ENCODE measurements at places on chromosomes 7 and 10.

- DNase-seq: no peak
Measured at GRCh38 chr10:59781511-59781910, 28.3 kb upstream of the MRLN start.

GRCh38 chr7:115116773-115117715 lies 195.2 kb downstream of the MDFIC start:
- no peak for DNase-seq

- no peak for DNase-seq
Measured at GRCh38 chr7:69778138-69778537, 179.9 kb downstream of the AUTS2 start.

DNA sequence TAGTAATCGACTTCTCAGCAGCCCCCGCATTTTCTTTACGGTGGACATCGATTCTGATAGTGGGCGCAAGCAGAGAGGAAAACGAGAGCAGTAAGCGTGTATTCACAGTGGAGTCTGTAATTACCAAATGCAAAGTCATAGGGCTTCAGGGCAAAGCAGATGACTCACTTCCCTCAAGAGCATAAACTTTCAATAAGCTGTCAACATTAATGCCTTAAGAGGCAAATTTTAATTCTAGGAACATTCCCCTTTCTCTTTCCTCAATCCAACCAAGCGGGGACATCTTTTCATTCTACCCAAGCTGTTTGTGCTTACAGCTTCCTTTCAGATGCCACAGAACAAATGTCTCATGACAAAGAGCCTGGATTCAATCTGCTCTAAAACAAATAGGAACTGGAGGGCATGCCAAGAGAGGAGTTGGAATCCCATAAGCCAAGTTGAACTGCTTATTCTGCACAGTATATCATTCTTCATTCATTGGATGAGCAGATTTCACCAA lies 48.6 kb downstream of the MALSU1 start:
- DNase-seq: no peak

DNA sequence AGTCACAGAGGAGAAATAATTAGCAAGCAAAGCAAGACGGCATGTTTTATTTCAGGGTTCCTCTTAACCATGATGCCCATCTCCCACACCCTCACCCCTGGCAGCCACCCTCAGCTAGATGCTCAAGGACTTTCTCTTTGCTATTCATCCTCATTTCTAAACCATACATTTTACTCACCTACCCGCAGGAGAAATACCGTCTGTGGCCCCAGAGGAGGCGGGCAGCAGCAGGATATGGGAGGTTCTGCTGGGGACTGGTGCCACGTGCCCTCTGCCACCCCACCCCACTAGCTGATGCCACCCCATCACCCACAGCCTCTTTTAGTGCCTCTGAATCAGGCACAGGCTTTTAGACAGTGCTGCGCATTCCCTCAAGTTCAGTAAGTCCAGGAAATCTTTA lies 168.7 kb upstream of the ITGB1 start:
- no peak for DNase-seq

DNA sequence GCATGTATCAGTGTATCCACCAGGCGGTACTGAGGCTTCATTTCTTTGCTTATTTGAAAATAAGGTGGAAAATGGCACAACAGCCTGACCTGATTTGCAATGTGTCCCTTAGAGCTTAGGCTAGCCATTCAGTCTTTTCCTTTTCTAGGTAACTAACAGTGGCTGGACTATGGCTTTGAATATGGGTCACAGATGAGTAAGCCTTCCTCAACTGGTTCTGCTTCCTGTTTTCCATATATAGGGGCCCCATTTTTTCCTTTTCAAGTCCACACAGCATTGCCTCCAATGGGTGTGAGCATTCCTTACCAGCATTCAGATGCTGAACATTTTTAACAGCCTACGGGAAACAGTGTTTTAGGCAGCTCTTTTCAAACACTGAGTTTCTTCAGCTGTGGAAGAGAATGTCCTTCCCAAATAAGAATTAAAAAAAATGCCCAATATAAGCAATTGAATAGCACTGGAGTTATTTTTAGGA lies 3.9 kb upstream of the ITGB1 start:
- DNase-seq: no peak

GRCh38 chr10:7320072-7320471 lies 90.8 kb downstream of the SFMBT2 start:
- DNase-seq: no peak

Measured in hematopoietic multipotent progenitor cell treated with erythropoietin and hydrocortisone succinate and interleukin-3 and kit ligand, for 15 days (in vitro differentiated cells).